ENCODE measurements at places on chromosomes 6 and 20.

DNA sequence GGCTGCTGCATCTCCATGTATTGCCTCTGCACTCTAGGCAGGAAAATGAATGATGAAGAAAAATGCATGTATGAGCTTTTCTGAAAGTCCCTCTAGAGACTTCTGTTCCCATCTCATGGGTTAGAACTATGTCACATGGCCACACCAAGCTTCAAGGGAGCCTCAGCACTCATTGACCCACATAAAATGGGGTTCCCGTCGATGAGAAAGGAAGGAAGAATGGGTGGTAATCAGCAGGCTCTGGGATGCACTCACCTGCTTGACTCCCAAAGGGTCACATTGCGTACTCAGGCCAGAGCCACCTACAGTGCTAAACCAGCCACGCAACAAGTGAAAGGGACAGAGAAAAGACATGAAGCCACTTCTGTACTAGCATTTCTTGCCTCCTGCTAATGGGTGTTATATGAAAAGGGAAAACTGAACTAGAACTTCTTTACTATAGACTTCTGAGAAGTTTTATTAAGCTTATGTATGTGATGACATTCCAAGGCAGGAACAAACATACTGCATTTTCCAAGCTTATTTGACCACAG, 95.8 kb upstream of the GCM1 start:
- no peak for DNase-seq

- no peak for DNase-seq
Measured at GRCh38 chr6:10603219-10603618, 82.1 kb downstream of the GCNT2 start.

DNA sequence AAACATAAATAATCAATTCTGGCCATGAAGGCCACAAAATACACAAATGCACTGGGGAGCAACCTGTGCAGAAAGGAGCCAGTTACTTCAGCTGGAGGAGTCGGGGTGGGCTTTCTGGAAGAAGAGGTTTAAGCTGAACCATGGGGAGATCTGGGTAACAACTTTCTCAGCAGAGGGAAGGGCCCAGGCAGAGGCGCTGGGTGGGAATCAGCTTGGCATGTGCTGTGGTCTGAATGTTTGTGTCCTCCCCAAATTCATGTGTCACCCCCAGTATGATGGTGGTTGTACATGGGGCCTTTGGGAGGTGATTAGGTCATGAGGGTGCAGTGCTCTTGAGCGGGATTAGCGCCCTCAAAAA, 107.9 kb downstream of the SYCP2 start:
- DNase-seq: no peak

- no peak for DNase-seq
Measured at GRCh38 chr6:74137911-74138310, 441.9 kb downstream of the CD109 start.

DNA sequence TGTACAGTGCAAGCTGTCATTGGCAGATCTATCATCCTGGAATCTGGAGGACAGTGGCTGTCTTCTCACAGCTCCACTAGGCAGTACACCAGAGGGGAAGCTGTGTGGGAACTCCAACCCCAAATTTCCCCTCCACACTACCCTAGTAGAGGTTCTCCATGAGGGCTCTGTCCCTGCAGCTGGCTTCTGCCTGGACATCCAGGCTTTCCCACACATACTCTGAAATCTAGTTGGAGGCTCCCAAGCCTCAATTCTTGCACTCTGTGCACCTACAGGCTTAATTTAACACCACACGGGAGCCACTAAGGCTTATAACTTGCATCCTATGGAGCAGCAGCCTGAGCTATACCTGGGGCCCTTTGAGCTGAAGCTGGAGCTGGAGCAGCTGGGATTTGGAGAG, 43.0 kb upstream of the TRIM39 start:
- DNase-seq: no peak

DNA sequence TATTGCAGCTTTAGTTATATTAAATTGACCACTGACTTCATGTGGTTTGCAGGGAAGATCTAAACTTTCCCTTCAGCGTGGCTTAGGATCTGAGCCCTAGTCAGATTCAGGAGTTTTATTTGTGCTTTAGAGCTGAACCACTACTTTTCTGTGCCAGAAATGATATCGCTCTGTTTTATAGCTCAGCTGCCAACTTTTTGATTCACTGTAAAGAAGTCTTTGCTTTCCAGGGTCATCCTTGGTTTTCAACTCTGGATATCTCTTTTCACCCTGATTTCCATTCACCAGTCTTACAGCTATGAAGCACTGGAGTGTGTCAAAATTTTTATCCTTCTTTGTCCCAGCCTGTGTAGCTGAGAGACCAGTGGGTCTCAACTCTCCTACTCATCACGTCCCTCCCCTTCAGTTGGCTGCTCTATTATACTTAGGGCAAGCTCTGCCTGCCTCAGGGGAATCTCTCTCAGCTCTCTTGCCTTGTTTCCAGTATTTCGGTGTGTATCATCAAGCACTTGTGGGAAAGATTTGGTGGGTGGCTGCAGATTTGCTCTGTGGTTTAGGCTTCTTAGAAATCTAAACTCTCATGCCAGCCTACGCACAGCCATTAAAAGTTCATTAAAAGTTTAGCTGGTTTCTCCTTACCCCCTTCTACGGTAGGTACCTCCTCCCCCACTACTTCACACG, 425.5 kb downstream of the TENT5A start:
- no peak for DNase-seq

- peak; percentile 76 for DNase-seq
Measured at GRCh38 chr6:21587961-21588480, 5.5 kb upstream of the SOX4 start.

DNA sequence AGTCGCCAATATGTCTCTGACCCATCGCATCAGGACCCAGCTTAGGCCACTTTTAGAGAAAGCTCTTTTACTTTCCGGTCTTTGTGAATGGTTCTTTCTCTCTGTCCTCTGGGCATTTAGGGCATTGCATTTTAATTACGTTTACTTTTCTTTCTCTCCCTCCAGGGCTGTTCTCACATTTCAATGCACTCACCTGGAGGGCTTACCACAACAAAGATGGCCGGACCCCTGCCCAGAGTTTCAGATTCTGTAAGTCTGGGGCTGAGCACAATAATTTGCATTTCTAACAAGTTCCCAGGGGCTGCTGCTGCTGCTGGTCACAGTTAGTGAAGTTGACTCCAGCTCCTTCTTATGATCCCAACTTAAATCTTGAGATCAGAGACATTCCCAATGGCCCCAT, 3.0 kb downstream of the ANKRD66 start:
- DNase-seq: no peak

DNA sequence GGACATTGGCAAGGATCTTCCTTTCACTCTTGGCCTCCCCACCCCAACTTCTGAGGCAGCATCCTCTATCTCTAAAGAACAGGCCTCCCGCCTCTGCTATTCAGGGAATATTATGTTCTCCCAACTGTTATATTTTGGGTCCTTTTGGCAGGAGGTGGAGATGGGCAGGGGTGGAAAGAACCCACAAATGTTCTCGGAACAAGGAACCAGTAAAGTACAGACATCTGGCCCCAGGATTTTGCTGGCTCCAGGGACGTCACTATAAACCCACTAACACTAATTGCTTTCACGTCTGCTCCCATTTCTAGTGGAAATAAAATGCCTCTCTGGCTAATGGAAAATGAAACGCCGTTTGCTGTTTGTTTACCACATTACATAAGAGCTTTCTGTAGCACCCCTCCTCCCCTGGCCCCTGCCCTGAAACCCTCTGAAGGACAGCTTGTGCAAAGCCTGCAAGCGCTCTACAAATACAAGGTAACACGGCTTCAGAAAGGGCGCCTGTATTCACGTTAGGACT, 77.7 kb upstream of the TBC1D7 start:
- no peak for DNase-seq

- no peak for DNase-seq
Measured at GRCh38 chr6:9699888-9700287, 715.0 kb downstream of the TFAP2A start.

DNA sequence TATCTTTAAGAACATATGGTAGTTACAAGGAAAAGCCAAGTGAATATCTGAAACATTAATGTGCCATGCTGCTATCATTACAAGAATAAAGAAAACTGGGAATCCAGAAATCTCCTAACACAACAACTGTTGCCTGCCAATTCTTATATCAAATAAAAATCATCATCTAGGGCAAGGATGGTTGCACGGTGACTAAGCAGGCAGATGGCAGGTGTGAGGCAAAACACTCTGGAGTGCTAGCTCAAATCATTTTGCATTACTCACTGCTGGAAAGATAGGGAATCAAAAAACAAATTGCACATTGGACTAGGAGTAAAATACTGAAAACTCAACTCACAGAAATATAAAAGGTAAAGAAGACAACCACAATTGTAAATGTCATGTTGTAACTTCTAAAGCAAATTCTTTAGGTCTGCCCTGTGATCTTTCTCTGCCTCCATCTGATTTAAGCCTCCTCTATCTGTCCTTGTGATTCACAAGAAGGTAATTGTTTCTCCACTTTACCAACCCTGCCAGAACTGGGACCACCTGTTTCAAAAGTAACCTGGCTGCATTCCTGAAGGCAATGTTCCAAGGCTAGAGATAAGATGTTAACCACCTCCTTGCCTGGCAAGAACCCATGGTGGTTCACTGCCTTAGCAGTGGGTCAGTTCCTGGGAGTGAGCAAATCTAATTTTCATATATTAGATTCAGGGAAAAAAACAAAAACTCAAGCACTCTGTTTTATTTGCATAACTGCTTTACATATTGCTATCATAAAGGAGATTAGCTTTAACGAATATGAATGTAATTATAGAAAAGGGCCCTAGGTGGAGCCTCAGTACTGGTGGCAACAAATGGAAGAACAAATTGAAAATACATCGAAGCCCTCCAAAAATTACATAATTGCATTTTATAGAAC, 33.1 kb upstream of the LCA5 start:
- DNase-seq: no peak

DNA sequence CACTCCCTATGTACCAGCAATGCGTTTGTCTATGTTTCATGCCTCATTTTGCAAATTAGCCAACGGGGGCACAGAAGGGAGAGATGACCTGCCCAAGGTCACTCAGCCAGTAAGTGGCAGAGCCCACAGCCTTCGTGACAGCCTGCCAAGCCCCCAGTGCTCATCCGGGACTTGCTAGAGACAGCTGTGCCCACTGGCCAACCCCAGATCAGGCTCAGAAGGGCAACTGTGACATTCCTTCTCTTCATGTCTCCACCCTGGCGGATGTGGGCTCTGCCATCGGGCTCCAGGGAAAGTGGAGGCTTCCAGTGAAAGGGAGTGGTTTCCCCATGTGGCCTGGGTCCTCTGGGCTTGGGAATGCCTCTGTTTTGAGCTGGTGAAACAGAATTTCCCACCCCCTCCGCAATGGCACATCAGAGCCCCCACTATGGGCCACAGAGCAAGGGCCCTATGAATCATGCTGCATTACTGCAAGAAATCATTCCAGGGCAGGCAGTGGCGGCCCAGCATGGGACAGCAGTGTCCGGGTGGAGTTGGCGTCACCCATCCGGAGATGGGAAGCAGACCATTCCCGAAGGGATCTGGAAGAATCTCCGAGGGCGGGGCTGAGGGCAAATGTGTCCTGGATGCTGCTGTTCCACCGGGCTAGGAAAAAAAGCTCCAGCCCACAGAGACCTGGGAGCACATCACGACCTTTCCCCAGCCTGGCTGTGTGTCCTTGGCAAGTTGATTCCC, 9.1 kb downstream of the RSPO4 start:
- no peak for DNase-seq

DNA sequence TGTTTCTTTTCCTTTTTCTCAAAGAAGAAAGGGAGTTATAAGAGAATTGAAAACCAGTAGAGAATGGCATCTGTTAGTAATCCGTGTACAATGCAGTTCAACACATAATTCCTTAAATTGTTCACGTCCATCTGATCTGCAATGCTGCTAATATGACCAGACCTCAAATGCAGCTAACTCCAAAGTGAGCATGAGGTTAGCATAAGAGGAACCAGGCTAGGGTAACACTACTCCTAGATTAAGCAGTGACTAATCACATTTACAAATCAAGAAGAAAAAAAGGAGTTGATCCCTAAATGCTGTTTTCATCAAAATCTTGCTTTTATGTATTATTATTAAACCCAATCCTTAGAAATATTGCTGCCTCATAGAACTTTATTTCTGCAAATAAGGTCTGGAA, 432.7 kb upstream of the ARID1B start:
- DNase-seq: no peak

DNA sequence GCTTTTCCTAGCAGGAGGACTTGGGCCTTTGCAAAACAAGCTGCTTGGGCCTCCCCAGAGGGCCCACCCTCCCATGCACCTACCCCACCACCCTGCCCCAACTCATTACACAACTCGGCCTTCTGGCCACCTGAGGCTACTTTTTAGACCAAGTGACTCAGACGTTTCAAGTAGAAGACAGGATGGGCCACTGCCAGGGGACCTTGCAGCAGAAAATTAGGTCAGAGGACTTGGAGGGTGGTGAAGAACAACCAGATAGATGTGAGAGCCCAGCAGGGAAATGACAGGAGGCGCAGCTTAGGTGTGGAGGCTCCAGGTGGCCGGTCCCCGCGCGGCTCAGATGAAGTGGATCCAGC, 1.4 kb downstream of the PPP1R3D start:
- no peak for DNase-seq

DNA sequence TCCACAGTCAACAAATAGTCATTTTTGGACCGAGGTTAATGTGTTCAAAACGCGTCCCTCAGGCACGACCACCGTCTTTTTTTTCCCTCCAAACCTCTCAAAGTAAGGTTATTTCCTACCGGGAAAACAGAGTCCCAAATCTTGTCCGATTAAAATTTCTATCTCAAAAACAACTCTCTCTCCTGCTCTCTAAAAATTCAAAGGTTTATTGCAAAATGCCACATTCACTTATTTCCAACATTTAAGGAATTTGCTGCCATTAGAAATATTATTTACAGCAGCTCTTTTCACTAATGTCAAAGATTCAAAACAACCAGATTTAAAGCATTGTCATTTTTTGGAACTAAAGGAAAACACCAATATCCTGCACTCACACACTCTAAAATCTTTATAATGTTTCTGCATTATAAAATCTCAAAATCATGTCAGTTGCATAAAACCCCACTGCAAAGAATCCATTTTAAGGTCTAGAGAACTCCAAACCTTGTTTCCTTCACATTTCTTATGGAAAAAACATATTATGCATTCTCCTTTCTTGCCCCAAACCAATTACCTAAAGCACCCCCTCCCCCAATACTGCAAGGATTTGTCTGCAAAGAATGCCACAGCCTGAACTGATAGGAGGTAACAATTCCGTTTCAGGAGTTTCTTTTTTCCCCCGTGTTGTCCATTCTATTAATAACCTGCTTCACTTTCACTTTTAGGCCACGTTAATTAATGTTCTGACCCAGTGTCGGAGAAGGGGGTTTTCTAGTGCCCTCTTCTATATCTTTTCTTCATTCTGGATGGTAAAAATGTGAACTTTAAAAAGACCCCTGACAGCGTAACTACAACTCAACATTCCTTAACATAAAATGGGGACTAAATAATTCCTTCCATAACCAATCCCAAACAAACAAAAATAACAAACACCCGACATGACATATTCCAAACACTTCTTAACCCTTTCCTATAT, 1.4 kb downstream of the NRN1 start:
- DNase-seq: no peak

DNA sequence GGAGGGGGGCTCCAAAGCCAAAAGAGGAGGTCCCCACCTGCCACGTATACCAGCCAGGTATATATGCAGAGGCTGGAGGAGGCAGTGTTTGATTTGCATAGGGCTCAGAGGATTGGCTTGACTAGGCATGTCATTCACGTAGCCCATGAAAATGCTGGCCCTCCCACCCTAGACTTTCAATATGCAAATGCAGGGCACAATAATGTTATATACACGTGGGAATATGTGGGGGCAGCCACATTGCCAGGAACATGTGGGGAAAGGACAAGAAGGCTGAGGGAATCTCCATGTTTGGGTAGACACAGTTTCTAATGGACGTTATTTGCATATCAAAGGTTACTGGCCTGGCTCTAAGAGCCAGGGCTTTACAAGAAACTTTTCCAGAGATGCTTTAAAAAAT, 301.8 kb downstream of the FARS2 start:
- no peak for DNase-seq

All from tibial artery (tissue), 4 donors.